ENCODE measurements at places on chromosomes 2 and 18.

DNA sequence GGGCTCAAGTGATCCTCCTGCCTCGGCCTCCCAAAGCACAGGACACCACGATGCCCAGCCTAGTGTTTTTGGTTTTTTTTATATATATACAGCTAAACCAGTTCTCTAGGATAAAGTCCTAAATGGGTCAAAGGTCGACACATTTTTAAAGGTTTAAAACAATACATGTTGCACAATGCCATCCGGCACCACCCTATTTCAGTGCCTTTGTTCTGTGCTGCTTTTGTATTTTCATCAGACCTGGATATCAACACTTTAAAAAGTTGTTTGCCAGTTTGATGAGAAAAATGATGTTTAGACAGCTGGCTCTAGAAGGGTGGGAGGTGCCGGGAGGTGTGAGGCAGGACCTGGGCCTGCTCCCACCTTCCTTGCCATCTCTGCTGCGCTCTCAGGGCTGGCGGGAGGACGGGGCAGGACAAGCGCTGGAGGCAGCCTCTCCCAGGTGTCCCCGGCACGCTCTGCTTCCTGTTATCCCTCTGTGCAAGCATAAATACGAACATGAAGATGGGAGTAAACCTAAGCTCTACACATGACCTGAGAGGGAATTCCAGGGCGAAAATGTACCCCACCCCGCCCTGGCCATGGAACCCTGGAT is 103.7 kb downstream of the HS6ST1 start:
- DNase-seq, result no peak

DNA sequence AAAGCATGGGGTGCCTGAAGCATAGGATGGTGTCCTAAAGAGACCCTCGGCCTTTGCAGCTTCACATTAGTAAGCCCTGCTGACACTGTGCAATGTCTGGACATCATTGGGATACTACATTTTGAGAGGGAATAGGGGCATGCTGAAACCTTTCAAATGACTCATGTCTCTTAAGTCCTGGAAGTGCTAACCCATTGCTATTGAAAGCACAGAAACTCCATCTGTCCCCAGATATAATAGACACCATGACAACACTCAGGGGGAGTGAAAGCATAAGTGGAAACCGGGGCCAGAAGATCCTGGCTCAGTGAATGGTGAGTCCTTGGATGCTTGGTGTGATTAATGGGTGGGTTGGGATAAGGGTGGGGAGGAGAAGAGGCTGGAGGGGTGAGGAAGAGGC is 595.5 kb upstream of the ID2 start:
- no peak for DNase-seq

DNA sequence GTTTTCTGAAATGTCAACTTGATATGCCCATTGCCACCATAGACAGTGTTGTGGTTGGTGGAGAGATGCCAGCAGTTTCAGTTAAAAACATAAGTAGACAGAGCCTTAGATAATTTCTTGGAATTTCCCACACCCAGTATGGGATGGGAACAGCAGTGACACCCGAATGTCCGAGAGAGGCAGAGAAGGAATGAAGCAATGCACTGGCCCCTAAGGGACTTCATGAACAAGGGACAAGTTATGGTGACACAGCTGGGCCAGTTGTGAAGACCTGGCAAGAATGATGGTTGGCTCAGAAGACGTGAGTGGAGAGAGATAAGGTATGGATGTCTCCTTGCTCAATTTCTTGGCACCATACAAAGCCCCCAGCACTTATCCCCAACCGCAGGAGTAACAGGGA is 165.2 kb upstream of the APCDD1 start:
- DNase-seq, result no peak

GRCh38 chr2:110770404-110770958 is 38.1 kb downstream of the ACOXL start:
- DNase-seq, result no peak

DNA sequence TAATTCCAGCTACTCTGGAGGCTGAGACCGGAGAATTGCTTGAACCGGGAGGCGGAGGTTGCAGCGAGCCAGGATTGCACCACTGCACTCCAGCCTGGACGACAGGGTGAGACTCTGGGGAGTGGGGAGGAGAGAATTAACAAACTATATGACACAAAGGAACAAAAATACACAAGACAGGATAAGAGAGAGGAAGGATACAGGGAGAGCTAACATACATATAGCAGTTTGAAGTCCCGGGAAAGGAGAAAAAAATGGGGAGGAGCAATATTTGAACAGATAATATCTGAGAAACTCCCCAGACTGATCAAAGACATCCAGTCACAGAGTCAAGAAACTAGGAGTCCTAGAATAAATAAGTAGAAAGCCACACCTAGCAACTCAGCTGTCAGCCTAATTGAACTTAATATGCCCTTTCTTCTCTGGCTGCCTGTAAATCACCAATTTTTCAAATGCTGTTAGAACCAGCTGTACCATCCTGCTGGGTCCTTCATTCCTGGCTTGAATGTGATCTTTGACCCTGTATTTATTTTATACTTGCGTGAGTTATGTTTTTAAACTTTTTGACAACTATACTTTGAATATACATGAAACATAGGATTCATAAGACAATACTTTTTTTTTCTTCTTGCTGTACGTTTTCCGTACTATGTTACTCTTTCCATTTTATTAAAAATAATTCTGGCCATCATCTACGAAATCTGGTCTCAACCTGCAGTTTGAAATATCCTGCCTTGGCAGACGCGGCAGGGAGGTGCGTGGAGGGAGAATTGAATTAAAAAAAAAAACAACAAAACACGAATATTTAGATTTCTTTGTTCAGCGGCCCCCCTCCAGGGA is 876 bp upstream of the CYP27A1 start:
- no peak for DNase-seq
